Activated naive CD4-positive, alpha-beta T cell treated with anti-CD3 and anti-CD28 coated beads, Interleukin-2, amount 50 U/mL, for 72 hours (primary cell): ENCODE measurements at places on chromosomes 5 and 9. TPM values are rescaled to one million over a fixed set of nuclear protein-coding genes. Genes with fewer than 3 reads are reported as not detected.

The WDR38 gene
- total RNA-seq = not detected

The ADGRD2 gene
- not detected for total RNA-seq

The RIGI gene
- 5.8 TPM for total RNA-seq

The SLC6A3 gene
- total RNA-seq = not detected

The TNFSF8 gene
- 11.0 TPM for total RNA-seq

The IL33 gene
- not detected for total RNA-seq

The GPRIN1 gene
- 4.6 TPM for total RNA-seq

The INPP5E gene
- 16.0 TPM for total RNA-seq

The NSA2 gene
- total RNA-seq = 80.7 TPM

The SLC4A9 gene
- total RNA-seq = 0.41 TPM

GRCh38 chr9:30058463-30058862 is 2326.0 kb upstream of the ACO1 start:
- no peak for DNase-seq

DNA sequence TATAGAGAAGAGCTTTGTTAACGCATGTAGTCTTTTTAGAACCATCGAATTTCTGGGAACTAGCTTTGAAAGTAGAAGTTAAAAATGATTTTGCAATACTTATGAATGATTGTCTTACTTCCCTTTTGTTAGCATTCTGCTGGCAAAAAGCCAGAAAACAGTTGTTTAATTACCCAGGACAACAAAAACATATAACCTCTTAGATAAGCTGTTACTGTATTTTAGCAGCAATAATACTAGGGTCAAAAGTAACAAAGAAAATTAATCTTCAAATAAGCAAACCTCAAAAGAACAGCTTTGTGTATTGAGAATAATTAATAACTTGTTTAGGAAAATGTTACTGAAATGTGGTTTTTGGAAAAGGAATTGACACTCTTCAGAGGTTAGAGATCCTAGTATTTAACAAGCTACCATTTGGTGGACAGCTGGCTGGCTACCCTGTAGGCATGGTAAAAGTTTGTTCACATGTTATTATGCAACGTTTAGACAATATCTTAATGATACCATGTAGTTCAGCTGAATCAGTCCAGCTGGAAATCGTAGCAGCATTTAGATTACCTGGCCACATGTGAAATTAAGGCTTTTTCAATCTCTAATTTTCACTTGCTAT is 3.8 kb downstream of the FGF10 start:
- no peak for DNase-seq

DNA sequence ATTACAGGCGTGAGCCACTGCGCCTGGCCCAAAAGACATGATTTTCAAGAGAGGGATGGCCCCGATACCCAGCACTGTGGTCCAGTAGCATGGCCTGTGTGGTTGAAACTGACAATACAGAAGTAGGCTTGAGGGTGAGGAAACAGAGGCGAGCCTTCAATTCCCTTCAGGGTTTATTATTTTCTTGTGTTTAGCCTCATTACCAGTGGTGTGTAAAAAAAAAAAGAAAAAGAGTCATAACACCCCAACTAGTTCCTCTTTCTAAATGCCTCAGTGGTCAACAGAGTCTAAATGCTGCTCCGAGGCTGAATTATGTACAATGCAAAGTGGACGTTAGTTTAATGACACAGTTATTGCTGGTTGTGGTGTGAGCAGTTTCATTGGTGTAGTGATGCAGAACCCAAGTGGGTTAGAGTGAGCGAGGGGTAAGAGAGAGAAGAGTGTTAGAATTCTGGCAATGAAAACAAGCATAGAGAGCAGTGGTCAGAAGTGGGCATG is 58.8 kb downstream of the SNX30 start:
- no peak for DNase-seq

DNA sequence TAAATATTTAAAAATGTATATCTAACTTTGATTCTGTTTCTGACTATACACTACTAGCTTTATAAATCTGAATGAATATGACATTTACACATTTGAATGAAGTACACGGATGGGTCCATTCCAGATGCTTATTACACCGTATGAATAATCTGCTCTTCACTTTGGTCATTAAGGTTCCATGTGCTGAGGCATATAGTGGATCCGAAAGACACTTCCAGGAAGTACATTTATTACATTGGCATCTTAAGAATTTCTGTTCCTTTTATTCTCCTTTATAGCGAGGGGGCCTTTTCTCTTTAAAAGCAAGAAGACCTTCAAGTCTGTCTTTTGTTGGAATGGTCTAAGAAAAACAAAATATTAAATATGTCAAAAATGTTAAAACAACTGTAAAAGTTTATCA is 147.6 kb downstream of the AUH start:
- DNase-seq = no peak

DNA sequence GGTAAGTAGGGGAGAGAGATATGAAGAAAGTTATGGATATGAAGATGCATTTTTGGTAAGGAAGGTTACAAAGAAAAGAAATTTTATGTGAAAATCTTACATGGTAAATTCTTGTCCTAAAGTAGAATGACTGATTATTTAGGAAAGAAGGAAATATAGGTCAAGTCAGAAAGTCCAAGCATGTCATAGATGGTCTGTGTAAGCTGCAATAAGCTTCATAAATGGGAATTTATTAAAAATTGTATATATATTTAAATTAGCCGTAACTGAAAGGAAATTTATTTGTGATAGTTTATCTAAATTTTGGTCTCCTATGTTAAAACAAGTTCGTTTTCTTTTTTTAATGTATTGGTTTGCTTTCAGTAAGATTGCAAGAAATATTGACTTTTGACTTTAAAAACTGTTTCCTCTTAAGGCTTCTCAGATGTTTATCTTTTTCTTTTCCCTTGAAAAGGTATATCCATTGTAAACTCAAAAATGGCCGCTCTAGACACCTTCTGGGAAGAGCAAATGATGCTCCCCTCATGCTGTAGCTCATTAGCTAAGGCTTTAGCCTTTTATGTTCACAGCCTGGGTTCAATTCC is 46.8 kb upstream of the HAPLN1 start:
- DNase-seq = no peak

GRCh38 chr5:135705141-135705631 is 126.4 kb upstream of the CXCL14 start:
- no peak for DNase-seq

DNA sequence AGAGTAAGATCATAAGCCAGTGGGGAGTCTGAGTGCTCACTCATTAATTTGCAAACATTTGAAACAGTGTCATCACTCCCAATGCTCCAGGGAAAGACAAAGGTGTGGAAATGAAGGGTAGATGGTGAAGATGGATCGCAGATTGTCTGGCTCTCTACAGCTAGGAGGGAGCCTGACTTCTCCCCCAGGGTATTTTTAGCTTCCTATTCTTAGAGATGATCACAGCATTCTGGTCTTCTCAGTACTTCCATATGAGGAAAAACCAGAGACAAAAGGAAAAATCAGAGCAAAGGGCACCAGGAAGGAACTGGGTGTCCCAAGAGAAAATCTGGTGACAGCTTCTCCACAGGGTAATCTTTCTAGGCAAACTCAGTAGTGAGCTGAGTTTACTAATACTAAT is 401.9 kb upstream of the GRIA1 start:
- DNase-seq = no peak

DNA sequence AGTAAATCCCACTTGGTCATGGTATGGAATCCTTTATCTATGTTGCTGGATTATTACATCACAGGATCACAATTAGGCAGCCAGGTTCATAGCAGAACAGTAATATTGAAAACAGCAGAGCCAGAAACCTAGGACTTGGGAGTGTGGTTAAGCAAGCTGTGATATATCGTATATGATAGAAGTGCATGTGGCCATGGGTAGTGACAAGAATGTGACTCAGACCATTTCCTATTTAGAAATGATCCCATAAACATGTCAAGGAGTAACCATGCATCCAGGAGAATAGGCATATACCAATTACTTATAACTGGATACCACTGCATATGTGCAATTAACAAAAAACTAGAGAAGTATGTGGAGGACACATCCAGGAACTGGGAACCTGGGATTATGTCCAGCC is 31.2 kb downstream of the AMBP start:
- DNase-seq = no peak

DNA sequence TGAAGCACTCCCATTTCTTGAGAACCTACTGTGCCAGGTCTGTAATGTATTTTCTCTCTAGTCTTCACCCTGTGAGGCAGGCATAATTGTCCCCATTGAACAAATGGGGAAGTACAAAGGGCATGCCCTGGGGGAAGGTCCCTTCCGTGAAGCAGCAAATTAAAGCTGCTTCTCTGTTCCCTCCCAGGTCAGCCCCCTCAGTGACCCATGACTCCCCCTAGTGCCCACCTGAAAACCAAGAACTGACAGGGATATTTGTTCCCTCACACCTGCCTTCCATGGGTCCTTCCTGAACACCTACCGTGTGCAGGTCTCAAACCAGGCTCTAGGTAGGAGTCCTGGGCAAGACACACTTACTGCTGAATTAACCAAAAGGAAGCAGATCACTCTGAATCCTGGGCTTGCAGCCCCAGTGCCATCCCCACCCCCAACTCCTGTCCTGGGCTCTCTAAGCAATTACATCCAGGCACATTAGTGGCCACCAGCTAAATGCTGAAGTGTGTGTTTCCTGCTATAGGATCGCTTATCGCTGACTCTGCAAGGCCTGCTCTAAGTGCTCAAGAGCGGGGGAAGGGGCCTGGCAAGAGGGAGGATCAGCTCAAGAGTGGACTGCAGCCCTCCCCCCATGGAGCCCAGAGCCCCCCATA is 254.8 kb downstream of the CDK5RAP2 start:
- DNase-seq = no peak
